ENCODE measurements at places on chromosomes 2 and 18. TPM values are rescaled to one million over a fixed set of nuclear protein-coding genes. Genes with fewer than 3 reads are reported as not detected.

DNA sequence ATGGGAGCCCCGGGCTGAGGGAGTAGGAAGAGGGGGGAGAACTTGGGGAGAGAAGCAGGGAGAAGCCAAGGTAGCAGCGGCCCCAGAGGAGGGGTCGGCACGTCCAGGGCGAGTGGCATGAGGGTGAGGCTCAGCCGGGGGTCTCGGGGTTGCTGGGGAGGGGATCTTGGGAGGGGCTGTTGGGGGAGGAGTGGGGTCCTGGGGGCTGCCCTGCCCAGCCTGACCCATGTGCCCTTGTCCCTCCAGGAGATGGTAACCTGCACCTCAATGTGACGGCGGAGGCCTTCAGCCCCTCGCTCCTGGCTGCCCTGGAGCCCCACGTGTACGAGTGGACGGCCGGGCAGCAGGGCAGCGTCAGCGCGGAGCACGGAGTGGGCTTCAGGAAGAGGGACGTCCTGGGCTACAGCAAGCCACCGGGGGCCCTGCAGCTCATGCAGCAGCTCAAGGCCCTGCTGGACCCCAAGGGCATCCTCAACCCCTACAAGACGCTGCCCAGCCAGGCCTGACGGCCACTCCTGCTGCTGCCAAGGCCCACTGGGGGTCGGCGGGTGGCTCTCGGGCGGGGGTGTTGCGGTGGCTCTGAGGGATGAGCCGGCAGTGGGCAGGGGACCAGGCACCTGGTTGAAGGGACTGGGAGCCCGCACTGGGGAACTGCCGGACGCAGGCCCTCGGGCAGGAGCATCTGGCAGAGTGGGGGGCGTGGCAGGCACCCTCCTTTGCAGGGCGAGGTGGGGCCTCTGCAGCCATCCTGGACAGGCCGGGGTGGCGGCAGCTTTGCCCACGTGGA is 9.0 kb upstream of the GAL3ST2 start:
- DNase-seq, result no peak

- DNase-seq, result no peak
Measured at GRCh38 chr18:36382854-36383253, 85.3 kb downstream of the FHOD3 start.

Gene INHA
- total RNA-seq, result not detected

DNA sequence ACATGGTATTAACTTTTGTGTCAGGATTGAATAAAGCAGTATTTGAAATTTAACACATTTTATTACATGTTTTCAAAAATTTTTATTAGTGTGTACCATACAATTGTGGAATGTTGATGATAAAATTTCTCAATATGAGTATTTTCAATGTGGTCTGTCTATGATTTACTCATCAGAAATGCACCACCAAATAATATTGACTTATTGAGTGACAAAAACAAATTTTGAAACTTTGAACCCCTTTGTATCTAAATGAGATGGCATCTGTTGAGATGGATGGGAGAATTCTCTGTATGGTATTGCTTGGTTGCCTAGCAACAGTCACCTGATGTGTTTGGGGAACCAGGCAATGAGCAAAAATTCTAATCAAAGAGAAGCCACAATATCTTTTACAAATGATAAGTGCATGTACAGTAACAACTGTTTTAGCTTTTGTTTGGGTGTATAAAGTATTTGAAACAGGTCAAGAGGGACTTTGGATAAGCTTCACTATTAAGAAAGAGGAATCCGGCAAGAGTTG is 400.1 kb downstream of the CCDC85A start:
- DNase-seq, result no peak

- DNase-seq, result no peak
Measured at GRCh38 chr18:2466978-2467377, 104.3 kb downstream of the METTL4 start.

Gene BMP10
- total RNA-seq, result not detected

DNA sequence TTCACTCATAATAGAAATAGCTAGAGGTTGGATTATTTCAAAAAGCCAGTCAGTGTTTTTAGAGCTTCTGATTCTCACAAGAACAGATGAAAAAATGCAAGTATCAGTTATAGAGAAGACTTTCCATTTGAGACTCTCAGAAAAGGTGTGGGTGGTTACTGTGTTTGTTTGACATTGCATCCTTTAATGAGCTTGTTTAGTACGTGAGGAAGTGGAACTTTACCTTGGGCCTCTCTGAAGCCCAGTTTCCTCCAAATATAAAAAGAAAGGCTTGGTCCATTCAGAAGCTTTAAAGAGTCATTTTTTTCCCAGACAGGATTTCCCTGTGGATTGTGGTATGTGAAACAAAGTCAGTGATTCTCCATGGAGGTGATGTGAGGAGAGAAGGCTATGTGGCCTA is 89.9 kb upstream of the RANBP2 start:
- no peak for DNase-seq

Gene PSMA8
- total RNA-seq, result not detected

DNA sequence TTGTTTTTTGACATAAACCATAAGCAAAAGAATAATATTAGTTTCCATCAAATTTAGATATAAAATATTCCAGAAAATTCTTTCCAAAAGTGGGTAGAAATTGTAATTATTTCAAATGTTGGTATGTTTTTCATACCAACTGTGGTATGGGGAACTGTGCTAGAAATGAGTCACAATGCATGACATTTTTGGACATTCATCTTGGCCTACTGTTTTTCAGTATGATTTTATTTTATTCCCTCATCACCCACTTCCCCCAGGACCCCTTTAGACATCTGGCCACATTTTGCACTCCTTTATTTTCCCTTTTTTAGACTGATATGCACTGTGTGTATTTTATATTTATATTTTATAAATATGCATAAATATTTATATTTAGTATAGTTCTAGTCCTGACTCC is 97.1 kb downstream of the DPP4 start:
- DNase-seq, result no peak

- DNase-seq, result no peak
Measured at GRCh38 chr2:65025453-65026123, 30.6 kb upstream of the CEP68 start.

DNA sequence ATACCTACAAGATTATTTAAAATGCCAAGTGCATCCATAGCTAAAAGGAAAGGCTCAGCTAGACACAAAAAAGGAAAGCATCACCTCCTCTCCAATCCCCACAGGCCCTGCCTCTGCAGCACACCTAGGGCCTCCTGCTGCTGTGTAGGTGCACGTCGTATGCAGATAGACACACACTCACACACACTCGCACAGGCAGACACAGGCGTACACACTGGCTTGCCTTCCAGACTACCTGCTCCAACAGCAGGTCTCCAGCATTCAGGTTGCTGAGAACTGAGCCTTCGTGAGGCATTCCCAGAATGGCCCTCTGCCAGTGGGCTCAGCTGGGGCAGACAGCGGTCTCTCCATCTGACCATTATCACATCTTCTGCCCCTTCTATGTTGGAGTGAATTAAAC is 35.3 kb upstream of the FRZB start:
- DNase-seq, result no peak

Gene DSC3
- 210 TPM for total RNA-seq

Gene TTC31
- 11.2 TPM for total RNA-seq

DNA sequence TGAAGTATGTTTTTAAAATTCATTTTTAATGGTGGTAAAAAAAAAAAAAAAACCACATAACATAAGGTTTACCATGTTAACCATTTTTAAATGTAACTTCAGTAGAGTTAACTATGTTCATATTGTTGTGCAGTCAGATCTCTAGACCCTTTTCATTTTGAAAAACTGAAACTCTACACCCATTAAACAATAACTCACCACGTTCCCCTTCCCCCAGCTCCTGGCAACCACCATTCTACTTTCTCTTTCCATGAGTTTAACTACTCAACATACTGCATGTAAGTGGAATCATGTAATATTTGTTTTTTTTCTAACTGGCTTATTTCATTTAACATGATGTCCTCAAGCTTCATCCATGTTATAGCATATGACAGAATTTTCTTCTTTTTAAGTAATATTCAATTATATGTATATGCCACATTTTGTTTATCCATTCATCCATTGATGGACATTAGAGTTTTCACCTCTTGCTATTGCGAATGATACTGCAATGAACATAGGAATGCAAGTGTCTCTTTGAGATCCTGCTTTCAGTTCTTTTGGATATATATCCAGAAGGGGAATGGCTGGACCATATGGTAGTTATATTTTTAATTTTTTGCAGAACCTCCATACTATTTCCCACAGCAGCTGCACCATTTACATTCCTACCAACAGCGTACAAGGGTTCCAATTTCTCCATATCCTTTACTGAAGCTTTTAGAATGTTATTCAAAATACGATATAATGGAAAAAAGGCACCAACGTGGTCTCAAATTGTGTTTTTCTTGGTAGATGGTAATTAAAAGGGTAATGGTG is 91.0 kb downstream of the SPTBN1 start:
- no peak for DNase-seq

DNA sequence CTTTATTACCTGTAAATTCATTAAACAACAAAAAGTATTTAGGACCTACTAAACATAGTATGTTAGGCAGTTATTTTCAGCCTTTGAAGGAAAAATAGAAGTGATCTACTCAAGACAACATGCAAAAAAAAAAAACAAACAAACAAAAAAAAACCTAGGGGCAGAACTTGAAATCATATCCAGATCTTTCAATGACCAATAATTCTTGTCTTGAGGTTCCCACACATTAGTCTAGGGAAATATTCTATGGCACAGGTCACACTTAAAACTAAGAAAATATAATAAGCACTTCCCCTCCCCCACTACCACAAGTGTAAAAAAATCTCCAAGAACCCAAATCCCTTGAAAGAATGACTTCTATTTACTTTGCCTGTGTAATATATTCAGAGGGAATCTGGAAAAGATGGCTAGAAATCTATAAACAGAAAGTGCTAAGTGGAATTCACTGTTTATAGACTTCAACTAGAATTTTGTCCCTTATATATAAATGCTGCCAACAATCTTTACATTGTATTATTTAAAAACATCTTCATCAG is 3.5 kb downstream of the PELI1 start:
- DNase-seq, result no peak

DNA sequence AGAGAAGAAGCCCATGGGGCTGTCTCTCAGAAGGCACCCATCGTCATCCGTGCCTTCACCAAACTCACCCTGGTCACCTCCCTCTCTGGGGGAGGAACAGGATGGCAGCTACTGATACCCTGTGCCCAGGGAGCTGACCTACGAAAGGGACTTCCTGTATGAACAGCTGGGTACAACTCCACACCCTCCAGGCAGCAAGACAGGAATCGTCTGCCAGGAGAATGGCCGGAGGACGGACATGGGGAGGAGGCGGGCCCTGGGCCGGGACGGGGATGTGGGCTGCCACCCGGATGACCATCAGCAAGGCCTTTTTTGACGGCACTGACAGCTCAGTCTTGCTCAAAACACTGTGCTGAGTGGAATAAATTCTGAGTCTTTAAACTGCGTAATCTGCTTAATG is 243.6 kb downstream of the HDAC4 start:
- DNase-seq, result no peak

DNA sequence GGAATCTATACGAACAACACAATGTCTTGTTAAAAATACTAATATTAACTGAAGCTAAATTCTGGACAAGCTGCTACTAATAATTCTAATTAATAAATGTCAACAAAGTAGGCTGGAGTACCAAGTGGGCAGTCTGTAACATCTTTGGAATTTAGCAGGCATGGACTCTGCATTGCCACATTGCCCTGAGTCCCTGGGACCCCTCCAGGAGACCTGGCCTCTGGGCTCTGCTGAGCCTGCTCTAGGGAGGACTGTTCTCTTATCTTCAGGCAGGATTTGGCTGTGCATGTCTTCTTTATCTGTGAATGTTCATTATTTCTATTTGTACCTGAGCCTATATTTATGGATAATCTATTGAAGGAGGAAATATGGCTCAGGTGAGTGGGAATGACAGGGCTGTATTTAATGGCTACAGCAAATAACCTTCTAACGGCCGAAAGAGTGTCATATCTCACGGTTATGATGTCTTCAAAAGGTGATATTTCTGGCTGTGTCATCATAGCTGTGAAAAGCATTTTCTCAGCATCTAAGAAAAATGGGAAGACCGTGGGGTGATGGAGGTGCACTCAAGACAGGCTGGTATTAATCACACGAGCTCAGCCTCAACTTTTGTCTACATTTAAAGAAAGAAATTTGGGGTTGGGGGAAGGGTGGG is 28.6 kb upstream of the SETBP1 start:
- DNase-seq, result no peak

Gene DNAJC5G
- not detected for total RNA-seq

Gene RMND5A
- total RNA-seq, result 52.5 TPM

DNA sequence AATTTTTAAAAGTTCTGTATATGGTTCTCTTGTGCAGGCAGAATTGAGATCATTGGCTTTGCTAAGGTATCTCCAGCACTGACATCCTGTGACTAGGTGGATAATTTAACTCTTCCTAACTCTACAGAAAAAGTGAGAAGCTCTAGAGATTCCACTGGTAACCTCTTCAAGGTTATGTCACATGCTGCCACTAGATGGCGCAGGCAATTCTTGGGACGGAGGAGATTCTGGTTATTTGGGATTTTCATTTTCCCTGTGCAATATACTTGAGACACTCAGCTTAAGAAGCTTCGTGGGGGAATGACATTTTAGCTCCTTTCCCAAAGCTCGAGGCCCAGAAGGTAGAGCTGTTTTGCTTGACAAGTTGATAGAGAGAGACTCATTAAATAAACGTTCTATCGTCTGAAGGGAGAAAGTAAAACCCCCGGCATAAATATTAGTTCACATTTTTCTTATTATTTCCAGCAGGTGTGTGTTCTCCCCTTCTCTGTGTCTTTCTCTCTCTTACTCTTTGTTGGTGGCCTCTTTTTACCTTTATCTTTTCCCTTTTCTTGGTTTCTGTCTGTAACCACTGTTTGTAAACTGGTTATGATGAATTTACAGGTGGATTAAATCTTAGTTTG is 26.6 kb upstream of the LANCL1 start:
- DNase-seq, result no peak

All from esophagus squamous epithelium (tissue), 5 donors.